ENCODE measurements at places on chromosomes 1 and 21. TPM values are rescaled to one million over a fixed set of nuclear protein-coding genes. Genes with fewer than 3 reads are reported as not detected.

The LRRIQ3 gene
- total RNA-seq: 0.76 TPM

The NPPB gene
- not detected for total RNA-seq

The MR1 gene
- 6.4 TPM for total RNA-seq

The GUCA2B gene
- not detected for total RNA-seq

The MATN1 gene
- total RNA-seq: not detected
